ENCODE measurements at places on chromosomes 2 and 18. TPM values are rescaled to one million over a fixed set of nuclear protein-coding genes. Genes with fewer than 3 reads are reported as not detected.
A peak's percentile ranks its signal among the peaks of the same experiment; 100 is the strongest.

The AFF3 gene
- 4.6 TPM for polyA plus RNA-seq

DNA sequence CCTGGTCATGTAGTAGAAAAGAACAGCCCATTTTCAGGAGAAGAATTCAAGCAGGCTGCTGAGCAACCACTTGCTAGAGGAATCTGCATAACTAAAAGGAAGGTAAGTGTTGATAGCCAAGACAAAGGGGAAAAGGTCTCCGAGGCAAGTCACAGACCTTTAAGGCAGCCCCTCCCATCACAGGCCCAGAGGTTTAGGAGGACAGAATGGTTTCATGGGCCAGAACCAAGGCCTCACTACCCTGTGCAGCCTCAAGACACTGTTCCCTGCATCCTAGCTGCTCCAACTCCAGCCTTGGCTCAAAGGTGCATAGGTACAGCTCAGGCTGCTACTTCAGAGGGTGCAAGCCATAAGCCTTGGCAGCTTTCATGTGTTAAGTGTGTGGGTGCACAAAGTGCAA, 238.6 kb upstream of the CYP26B1 start:
- no peak for DNase-seq
- H3K36me3 ChIP-seq, result no peaks in the 10 kb centered on the region
- no peak overlapping the region for H3K27ac ChIP-seq
- H3K4me1 ChIP-seq, result no peaks in the 10 kb centered on the region

DNA sequence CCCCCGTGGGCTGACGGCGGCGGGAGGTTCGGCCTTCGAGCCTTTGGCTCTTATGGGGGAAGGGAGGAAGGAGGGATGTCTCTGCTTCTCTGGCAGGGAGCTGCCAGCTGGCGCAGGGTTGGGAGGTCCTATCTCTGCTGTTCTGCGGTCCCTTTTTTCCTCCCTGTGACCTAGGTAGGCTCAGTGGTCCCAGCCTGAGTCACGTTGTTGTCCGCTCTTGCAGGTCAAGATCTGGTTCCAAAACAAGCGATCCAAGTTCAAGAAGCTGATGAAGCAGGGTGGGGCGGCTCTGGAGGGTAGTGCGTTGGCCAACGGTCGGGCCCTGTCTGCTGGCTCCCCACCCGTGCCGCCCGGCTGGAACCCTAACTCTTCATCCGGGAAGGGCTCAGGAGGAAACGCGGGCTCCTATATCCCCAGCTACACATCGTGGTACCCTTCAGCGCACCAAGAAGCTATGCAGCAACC, 2.5 kb downstream of the DLX1 start:
- peak; percentile 12 for DNase-seq
- H3K36me3 ChIP-seq, result no peaks in the 10 kb centered on the region
- peaks cover 100% of the 10 kb centered on the region for H3K27me3 ChIP-seq
- peaks cover 60% of the 10 kb centered on the region for H3K4me1 ChIP-seq
- H3K27ac ChIP-seq, result no peak overlapping the region

GRCh38 chr2:40554665-40555294, 102.9 kb upstream of the SLC8A1 start:
- no peaks in the 10 kb centered on the region for H3K27me3 ChIP-seq
- no peaks in the 10 kb centered on the region for H3K36me3 ChIP-seq
- no peaks in the 10 kb centered on the region for H3K4me1 ChIP-seq
- DNase-seq, result no peak
- H3K27ac ChIP-seq, result no peak overlapping the region

- H3K4me3 ChIP-seq, result no peak overlapping the region
- no peak overlapping the region for H3K27ac ChIP-seq
- no peak for DNase-seq
- H3K4me1 ChIP-seq, result peaks cover 9% of the 10 kb centered on the region
- H3K36me3 ChIP-seq, result no peaks in the 10 kb centered on the region
Measured at GRCh38 chr2:197340591-197340990, 30.0 kb upstream of the ANKRD44 start.

- peak; percentile 71 for DNase-seq
- no peaks in the 10 kb centered on the region for H3K27me3 ChIP-seq
- H3K4me1 ChIP-seq, result peaks cover 59% of the 10 kb centered on the region
- no peaks in the 10 kb centered on the region for H3K36me3 ChIP-seq
- H3K4me3 ChIP-seq, result peak within 1 kb of the TSS; percentile 32
- peak within 1 kb of the TSS; percentile 81 for H3K27ac ChIP-seq
Measured at GRCh38 chr2:178480227-178481181, at the start of gene PLEKHA3. Gene PLEKHA3, plus strand, starts transcription at chr2:178480457. Its CDS starts 413 bp downstream, at chr2:178480870.

All from CD4-positive, alpha-beta memory T cell (primary cell).